ENCODE measurements at places on chromosomes 3 and 15.

GRCh38 chr3:168828014-168828413 is 732.3 kb upstream of the GOLIM4 start:
- DNase-seq = no peak

DNA sequence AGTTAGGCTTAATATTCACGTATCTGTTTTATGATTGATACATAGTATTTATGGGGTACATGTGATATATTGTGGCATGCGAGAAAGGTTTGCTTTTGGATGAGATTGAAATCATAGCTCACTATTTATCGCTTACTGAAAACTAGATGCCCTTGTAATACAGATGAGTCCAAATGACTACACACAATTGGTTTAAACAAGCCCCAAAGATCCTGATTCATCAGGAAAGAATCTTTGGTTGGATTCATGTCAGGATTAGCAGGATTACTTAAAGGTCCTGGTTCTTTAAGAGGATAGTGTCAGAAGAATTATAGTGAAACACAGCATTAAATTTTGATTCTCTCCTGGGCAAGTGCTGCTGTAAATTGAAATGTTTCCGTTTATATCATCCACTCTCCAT is 18.6 kb upstream of the AADAC start:
- no peak for DNase-seq

- peak; percentile 44 for DNase-seq
Observed at GRCh38 chr3:79339846-79340245, 428.0 kb downstream of the ROBO1 start.

DNA sequence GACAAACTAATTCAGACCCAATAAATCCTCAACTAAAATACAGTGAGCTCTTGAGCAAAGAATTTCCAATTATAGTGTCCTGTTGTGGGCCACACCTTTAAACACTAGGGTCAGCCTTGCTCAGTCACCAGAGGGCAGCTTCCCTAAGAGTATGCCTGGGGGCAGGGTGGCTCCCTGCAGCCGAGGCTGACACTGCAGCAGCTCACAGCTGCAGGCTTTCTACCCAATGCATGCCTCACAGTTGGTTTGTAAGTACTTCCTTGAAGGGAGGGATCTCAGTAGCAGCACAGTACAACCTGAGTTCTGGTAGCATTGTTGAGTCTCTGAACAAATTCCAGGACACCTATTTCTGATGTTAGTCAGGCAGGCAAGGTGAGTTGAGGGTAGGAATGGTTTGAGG is 335.6 kb downstream of the TUSC7 start:
- DNase-seq = no peak

- DNase-seq = no peak
Observed at GRCh38 chr3:182366746-182367145, 426.6 kb upstream of the ATP11B start.

GRCh38 chr3:150741497-150742140 is 21.4 kb downstream of the SIAH2 start:
- DNase-seq = no peak

GRCh38 chr3:88896026-88896425 is 211.4 kb upstream of the EPHA3 start:
- no peak for DNase-seq

DNA sequence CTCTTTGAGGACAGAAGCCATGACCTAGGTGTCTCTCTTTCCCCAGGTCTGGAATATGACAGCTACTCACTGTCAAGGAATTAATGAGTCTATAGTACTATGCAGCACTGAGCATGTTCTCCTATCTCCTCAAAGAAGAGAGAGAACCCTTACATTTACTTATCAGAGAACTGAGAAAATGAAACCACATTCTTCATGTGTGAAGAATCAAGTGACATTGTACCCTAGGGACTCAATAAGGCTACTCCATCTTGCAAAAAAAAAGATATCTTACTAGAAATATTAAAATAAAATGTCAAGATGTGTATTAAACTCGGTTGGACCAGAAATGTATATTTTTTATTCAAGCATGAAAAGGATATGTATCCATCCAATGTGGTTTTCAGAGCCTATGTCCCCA is 133.2 kb upstream of the COL8A1 start:
- no peak for DNase-seq

DNA sequence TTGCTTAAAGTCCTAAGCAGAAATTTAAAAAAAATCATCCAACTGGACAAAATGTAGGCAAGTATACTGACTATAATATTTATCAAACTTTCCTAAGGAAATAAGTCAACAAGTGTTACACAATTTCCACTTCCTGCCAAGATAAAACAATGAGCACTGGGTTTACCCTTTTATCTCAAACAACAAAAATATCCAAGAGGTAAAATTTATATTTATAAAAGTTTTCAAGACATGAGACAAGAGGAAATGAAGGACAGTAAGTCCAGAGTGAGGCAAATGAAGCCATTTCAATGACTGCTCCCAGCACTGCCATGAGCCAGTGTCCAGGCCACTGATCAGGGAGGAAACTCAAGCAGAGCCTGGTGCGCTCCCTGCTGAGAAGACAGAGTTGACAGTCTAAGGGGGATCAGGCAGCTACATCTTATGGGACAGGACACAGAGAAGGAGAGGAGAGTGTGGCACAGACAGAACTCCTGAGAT is 439.4 kb downstream of the RAP2B start:
- no peak for DNase-seq

DNA sequence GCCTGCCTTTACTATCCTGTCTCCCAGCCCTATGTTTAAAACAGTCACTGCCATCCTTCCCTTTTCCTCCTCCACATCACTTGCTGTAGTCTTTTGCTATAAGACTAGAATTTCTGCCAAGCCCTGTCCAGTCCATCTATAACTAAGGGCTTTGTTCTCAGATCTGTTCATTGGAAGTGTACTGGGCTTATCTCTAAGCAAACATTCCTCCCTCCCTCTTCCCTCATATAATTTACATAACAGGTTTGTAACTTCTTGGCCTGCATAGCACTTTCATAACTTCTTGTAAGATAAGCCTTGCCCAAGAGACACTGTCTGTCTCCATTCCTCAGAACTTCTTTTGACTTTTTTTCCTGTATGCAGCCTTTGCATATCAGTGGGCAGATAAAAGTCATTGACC is 16.7 kb downstream of the TPRG1 start:
- DNase-seq = no peak

- no peak for DNase-seq
Observed at GRCh38 chr3:13901935-13902584, 22.2 kb upstream of the WNT7A start.

- DNase-seq = no peak
Observed at GRCh38 chr3:99365979-99366378, 272.4 kb upstream of the COL8A1 start.

DNA sequence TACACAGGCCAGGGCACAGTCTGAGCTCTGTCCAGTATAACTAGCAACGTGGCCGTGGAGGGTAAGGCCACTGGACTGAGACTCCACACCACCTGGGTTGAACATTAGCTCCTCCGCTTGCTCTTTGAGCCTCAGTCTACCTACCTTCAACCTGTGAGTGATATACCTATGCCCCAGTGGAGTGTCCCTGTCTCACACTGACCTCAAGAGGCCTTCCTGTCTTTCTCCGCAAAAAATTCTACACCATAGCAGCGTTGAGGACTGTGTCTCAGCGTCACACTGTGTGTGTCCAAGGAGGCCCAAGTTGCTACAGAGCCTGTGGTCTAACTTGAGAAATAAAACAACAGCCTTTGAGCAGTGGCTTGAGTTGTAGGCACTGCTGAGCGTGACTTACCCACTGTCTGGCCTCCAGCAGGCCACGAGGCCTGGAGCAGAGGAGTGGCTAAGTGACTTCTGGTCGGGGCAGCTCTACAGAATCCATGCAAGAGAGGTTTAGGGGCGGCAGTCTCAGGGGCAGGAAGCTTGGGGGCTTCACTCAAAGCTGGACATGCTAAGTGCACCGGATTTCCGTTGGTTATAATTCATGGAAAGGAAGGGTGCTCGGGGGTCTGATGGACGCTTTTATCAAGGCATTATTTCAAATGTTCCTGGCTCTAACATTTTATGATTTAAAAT is 2.0 kb upstream of the MGLL start:
- no peak for DNase-seq

GRCh38 chr3:18789734-18790133 is 358.6 kb upstream of the KCNH8 start:
- DNase-seq = no peak

GRCh38 chr3:10910367-10910766 is 82.2 kb upstream of the SLC6A1 start:
- DNase-seq = no peak

- DNase-seq = no peak
Observed at GRCh38 chr3:174336784-174337183, 522.4 kb upstream of the NAALADL2 start.

DNA sequence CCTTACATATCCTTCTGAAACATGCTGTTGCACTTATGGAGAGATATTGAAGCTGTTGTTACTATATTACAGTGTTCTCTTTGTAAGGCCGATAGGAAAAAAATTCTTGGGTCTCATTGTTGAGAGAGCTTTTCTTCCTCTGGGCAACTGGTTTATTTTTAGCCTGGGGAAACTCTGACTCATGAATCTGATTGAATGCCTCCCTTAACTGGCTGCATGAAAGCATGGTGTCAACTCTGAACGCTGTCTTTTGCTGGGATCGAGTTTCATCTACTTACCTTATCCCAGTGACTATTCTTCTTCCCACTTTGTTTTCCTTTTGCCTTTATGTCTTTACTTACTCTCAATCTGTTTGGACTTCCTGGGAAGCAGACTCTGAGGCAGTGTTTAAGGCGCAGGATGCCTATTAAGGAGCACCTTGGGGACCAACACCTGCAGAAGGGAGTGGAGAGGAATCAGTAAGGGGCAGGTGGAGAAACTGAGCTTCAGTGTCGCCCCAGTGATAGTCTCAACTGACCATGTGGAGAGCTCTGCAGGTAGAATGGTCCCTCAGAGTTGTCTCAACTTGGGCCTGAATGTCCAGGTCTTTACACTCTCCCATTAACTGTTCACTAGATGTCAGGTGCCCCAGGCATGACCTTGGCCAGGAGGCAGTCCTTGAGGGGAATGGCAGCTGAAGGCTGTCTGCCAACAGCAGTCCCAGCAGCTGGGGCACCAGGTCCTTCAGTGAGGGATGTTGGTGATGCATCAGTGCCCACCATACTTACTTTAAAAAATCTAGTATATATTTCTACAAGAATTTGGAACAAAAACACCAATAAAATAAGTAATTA is 88.9 kb upstream of the CCNL1 start:
- peak; percentile 5 for DNase-seq

GRCh38 chr3:20043396-20043795 is 3.1 kb downstream of the KAT2B start:
- DNase-seq = no peak

DNA sequence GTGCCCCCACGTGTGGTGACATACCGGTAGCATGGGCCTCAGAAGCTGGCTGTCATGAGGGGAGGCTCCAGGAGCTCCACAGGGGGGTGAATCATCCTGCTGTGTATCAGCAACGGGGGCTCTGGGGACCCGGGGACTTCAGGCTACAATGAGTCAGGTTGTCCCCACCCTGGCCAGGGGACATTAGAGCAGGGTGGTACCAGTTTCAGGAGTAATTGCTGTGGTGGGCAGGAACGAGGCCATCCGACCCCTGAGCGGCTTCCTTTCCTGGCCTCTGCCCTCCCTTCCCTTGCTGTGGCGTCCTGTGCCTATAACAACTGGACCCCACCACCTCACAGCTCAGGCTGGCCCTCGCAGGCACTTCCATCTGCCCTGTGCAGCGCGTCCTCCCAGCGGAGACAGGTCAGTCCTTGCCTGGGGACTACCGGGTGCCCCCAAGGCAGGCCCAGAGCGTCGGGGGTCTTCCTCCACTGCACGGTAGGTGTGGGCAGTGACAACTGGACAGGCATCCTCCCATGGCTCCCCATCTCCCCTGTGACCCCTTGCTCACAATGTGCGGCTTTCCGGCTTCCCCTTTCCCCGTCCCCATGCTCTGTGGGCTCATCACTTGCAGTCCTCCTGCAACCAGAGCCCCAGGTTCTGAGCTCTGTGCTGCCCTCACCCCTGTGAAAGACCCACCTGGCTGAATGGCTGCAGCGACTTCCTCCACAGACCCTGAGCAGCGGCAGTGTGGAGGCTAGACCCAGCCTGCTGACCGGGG is 57.0 kb downstream of the KLF15 start:
- no peak for DNase-seq
